ENCODE measurements at places on chromosomes 5 and 9.

DNA sequence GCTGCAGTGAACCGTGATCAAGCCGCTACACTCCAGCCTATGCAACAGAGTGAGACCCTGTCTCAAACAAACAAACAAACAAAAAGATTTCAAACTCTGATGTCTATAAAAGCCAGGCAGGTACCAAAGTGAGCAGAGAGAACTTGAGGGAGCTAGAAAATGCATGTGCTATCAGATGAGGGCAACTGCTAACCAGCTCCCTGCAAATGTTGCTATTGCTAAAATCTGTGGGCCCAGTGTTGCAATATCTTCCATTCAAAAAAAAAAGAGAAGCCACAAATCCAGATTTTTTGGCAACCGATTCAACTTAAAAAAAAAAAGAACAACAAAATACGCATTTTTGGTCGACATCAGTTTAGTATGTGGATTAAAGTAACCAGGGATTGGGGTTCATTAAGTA, 5.5 kb downstream of the UBE2D2 start:
- no peak for DNase-seq

- DNase-seq, result no peak
Observed at GRCh38 chr5:151047814-151048425, 27.5 kb downstream of the GPX3 start.

DNA sequence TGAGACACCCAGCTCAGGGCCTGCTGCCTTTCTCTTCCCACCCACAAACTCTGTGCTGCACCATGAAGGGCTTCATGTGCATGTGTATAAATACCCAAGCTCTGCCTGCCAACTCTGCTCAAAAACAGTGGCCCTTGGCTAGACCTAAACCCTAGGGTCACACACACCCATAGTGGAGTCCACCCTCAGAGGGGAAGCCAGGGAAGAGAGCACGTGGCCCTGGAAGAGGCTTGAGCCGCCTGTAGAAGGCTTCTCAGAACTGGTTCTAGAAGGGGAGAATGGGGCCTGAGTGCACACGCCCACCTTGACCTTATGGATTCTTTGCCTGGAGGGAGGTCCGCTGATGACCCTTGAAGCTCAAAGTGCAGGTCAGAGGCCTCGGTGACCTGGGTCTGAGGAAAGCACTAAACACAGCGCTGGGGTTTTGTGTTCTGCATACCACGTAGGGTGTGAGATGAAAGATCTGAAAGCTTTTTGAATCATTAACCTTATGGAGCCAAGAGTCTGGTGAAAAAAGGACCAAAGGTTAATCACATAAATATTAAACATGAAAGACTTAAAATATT, 60.6 kb downstream of the CYFIP2 start:
- DNase-seq, result no peak

DNA sequence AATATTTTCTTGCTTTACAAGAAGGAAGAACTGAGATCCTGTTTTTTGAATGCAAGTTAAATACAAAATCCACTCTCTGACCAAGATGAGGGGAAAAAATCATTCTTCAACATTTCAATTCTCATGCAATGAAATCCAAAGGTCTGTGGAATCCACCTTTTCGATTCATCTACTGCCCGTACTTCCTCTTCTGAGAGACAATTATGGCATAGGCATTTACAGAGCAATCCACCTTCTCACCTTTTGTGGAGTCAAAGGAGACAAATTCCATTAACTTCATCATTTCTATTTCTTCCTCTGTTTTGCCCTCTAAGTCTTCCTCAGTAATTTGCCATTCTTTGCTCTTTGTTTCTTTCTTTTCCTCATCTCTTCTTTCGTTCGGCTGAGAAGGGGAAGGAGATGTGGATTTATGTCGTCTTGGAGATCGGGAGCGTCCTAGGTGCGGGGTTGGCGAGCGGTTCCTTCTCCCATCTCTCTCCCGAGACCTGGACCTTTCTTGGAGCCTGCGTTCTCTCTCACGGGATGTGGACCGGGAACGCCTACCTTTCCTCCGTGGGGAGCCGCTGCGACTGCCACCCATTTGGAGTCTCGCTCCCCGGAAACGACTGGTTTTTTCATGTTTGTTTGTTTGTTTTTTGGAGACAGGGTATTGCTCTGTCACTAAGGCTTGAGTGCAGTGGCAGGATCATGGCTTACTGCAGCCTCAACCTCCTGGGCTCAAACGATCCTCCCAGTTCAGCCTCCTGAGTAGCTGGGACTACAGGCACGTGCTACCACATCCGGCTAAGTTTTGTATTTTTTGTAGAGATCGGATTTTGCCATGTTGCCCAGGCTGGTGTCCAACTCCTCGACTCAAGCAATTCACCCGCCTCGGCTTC, 24.3 kb upstream of the AFF4 start:
- no peak for DNase-seq

- no peak for DNase-seq
Observed at GRCh38 chr5:59847586-59847985, 45.9 kb downstream of the PDE4D start.

- peak; percentile 38 for DNase-seq
Observed at GRCh38 chr9:117555964-117556629, 141.2 kb upstream of the ASTN2 start.

DNA sequence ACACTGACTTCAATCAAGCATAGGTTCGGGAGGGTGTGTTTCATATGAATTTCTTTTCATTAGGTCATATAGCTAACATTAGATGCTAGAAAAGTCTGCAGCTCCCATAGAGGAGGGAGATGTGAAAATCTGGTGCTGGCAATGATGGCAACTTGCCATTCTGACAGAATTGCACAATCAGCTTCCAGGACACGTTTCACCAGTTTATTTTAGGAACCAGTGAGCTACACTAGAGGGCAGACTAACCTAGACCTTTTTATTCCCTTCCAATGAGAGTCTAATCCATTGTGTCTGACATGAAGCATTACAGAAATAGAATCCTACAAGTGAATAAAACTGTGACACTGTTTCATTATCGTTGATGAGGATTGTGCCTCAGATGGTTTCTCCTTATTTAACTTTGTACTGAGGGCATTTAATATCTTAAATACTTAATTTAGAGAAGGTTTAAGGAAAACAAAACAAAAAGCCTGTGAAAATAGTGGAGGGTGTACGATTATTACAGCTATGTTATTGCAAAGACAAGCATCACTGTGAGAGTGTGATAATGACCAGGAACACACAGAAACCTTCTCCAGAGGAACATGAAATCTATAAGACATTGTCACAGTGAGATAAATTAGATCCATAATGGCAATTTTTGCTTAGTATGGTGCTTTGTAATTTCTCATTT, 363.3 kb upstream of the RPS23 start:
- DNase-seq, result peak; percentile 94
